Panc1 (cell line): ENCODE measurements at places on chromosomes 16 and 17. TPM values are rescaled to one million over a fixed set of nuclear protein-coding genes. Genes with fewer than 3 reads are reported as not detected.

The SOCS7 gene
- total RNA-seq, result 31.0 TPM

The TEX14 gene
- total RNA-seq, result not detected

The SLC13A2 gene
- total RNA-seq, result not detected

The CCL7 gene
- total RNA-seq, result 0.31 TPM

The MLLT6 gene
- 50.6 TPM for total RNA-seq

- H3K4me1 ChIP-seq, result no peaks in the 10 kb centered on the region
- DNase-seq, result no peak
- H3K36me3 ChIP-seq, result no peaks in the 10 kb centered on the region
Observed at GRCh38 chr17:3557768-3558583, at the start of gene TRPV3. TRPV3 (minus strand) TSS chr17:3557812; CDS start chr17:3554850, 2,962 bp downstream.

DNA sequence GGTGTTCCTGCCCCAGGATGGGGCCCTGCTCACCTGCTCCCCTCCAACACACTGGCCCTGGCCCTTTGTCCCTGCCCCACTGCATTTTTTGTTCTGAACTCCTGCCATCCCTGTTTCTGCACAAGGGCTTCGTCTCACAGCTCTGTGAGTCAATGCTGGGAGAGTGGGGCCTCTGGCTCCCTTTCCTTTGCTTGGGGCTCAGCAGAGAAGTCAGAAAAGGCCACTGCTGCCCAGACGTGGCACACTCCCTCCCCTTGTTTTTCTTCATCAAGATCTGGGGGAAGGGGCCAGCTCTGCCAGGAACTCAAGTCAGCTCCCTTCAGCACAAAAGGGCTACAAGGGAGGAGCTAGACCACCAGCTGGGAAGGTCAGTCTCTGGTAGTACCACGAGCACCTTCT lies 8.9 kb downstream of the PROCA1 start:
- H3K27me3 ChIP-seq, result no peaks in the 10 kb centered on the region
- H3K36me3 ChIP-seq, result peaks cover 5% of the 10 kb centered on the region; the same call in 1 of the 2 replicates
- no peaks in the 10 kb centered on the region for H3K4me1 ChIP-seq

DNA sequence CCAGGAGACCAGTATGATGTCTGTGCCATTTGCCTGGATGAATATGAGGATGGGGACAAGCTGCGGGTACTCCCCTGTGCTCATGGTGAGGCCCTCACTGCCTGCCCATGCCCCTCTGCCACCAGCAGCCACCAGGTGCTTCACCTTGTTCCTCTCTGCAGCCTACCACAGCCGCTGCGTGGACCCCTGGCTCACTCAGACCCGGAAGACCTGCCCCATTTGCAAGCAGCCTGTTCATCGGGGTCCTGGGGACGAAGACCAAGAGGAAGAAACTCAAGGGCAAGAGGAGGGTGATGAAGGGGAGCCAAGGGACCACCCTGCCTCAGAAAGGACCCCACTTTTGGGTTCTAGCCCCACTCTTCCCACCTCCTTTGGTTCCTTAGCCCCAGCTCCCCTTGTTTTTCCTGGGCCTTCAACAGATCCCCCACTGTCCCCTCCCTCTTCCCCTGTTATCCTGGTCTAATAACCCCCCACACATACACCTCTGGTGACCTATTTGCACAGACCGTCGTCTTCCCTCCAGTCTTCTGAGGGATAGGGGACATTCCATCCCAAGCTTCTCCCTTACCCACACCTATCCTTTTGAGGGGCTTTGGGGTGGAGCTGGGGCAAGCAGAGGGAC lies 3.7 kb downstream of the PFN1 start:
- H3K4me3 ChIP-seq, result peak overlapping the region; percentile 83; the same call in 1 of the 2 replicates
- peaks cover 14% of the 10 kb centered on the region for H3K36me3 ChIP-seq
- H3K27me3 ChIP-seq, result no peaks in the 10 kb centered on the region
- H3K27ac ChIP-seq, result peak overlapping the region; percentile 94

- no peak overlapping the region for H3K4me3 ChIP-seq
- H3K4me1 ChIP-seq, result peaks cover 16% of the 10 kb centered on the region; the same call in 1 of the 2 replicates
- H3K27me3 ChIP-seq, result no peaks in the 10 kb centered on the region
- no peak for DNase-seq
- no peak overlapping the region for H3K27ac ChIP-seq
- H3K36me3 ChIP-seq, result no peaks in the 10 kb centered on the region
Observed at GRCh38 chr17:61402978-61403800, 3.5 kb downstream of the TBX2 start.

DNA sequence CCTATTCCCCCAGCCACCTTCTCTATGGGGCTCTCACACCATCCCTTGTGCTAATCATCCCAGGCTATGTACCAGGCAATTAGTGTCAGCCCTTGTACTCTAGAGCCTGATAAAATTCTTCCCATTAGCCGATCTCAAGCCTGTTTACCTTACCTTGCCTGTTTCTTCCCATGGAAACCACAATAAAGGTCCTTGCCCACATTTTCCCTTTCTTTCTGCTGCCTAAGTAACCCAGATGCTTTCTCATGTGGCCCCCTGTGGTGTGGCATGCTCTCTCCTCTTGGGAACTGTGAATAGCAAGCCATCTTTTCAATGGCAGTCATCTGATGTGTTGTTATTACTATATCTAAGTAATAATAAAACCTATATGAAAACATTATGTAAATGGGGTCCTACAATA lies 265.8 kb upstream of the ELAC2 start:
- no peaks in the 10 kb centered on the region for H3K4me1 ChIP-seq
- H3K27me3 ChIP-seq, result no peaks in the 10 kb centered on the region
- no peak overlapping the region for H3K4me3 ChIP-seq
- DNase-seq, result no peak
- H3K36me3 ChIP-seq, result no peaks in the 10 kb centered on the region
- no peak overlapping the region for H3K27ac ChIP-seq

DNA sequence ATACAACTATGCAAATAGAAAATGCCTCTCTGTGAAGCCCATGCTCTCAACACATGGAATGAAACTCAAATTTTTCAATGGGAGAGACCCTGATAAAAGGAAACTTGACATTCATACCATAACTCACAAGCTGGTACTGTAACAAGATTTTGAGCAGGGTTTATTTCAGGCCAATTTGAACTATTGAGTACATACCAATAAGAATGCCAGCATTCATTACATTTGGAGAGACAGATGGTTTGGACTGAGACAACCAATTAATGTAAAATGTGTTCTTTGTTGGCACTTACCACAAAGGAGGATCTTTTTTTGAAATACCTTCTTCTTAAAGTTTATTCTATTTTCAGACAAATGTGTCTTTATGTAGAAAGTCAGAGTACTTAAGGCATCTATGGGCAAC lies 1357.0 kb upstream of the GOT2 start:
- H3K27me3 ChIP-seq, result no peaks in the 10 kb centered on the region
- no peak for DNase-seq
- no peak overlapping the region for H3K4me3 ChIP-seq
- H3K4me1 ChIP-seq, result no peaks in the 10 kb centered on the region
- H3K36me3 ChIP-seq, result no peaks in the 10 kb centered on the region
- H3K27ac ChIP-seq, result no peak overlapping the region

- no peak overlapping the region for H3K27ac ChIP-seq
- DNase-seq, result peak; percentile 57
- no peaks in the 10 kb centered on the region for H3K36me3 ChIP-seq
Observed at GRCh38 chr17:50269477-50270434, 4.5 kb upstream of the TMEM92 start.

- DNase-seq, result no peak
- no peaks in the 10 kb centered on the region for H3K4me1 ChIP-seq
- no peaks in the 10 kb centered on the region; the same call in 1 of the 2 replicates for H3K36me3 ChIP-seq
- H3K27ac ChIP-seq, result no peak overlapping the region
- 0 out of 2 replicates have a peak, but pooled peaks cover 2% of the 10 kb centered on the region for H3K27me3 ChIP-seq
Observed at GRCh38 chr17:6893382-6894205, 62.1 kb upstream of the TEKT1 start.

DNA sequence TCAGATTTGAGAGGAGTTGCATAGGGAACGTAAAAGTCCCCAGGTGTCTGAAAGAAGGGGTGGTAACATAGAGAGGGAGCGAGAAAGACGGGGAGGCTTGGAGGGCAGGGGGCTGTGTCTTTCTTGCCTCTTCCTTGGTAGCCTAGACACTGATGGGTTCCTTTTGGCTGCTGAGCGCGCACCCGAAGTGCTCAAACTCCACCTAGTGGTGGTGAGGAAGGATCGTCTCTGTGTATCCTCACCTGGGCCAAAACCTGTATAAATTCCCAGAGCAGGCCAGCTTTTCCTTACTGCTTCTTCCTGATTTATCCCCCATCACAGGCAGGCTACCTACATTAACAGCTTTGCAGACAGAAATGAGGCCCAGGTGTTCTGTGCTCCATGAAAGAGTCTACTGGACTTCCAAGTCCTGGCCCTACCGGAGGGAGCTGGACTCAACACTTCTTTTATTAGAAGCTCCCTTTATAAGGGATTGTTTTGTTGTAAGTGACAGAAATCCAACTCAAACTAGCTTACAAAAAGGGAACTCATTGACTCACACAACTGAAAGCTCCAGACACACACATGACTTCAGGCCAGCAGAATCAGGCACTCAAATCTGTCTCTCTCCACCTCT lies 5.5 kb upstream of the SLC25A35 start:
- no peaks in the 10 kb centered on the region for H3K27me3 ChIP-seq
- DNase-seq, result peak; percentile 72
- no peak overlapping the region for H3K4me3 ChIP-seq
- no peak overlapping the region for H3K27ac ChIP-seq
- H3K4me1 ChIP-seq, result no peaks in the 10 kb centered on the region

DNA sequence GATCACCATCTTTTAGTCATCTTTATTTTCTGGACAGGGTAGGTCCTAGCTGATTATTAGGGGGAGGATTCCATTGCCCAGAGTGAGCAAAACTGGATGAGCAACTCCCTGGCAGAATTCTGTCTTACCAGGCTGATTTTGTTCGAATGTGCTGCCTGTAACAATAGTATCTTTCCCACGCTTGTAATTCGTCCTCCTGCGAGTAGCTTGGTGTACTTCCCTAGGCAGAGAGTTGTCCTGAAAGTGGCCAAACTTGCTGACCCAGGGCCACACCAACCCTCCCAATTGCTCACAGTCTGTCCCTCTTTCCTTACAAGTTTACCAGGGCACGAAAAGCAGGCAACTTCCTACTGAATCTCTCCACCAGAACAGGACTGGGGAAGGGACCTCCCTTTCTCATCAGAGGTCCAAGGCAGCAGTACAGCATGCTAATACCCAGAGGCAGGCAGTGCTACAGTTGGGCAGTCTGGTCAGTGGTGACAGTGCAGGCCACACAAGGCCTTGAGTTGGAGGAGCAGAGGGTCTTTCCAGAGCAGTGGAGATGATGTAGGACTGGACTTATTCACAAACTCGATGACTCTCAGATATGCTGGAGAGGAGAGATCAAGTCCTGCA lies 67.8 kb upstream of the NLK start:
- no peaks in the 10 kb centered on the region for H3K36me3 ChIP-seq
- no peaks in the 10 kb centered on the region for H3K4me1 ChIP-seq
- DNase-seq, result no peak
- H3K27ac ChIP-seq, result no peak overlapping the region
- no peak overlapping the region for H3K4me3 ChIP-seq
